ENCODE measurements at places on chromosomes 11 and 22. TPM values are rescaled to one million over a fixed set of nuclear protein-coding genes. Genes with fewer than 3 reads are reported as not detected.

- H3K4me1 ChIP-seq, result peaks cover 21% of the 10 kb centered on the region
- H3K36me3 ChIP-seq, result peaks cover 26% of the 10 kb centered on the region
- no peak for DNase-seq
- H3K4me3 ChIP-seq, result no peak overlapping the region
These were observed 4.3 kb downstream of the SMARCB1 start for GRCh38 chr22:23790819-23791737.

DNA sequence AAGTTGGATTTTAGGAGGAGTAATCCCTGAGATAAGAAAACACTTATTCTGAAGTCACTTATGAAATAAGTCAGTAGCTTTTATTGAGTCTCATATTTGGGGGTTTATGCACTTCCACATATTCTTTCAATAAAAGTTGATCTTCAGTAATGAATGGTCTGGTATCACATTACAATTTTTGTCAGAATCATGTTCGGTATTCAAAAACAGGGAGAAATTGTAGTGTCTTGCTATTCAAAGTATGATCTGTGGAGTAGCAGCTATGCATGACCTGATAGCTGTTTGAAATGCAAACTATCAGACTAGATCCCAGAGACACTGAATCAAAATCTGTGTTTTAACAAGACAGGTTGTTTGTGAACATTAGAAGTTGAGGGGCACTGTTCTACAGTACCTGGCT is 857.6 kb downstream of the METTL15 start:
- H3K36me3 ChIP-seq, result no peaks in the 10 kb centered on the region
- H3K4me1 ChIP-seq, result no peaks in the 10 kb centered on the region
- DNase-seq, result no peak

- H3K27me3 ChIP-seq, result no peaks in the 10 kb centered on the region
- no peaks in the 10 kb centered on the region for H3K4me1 ChIP-seq
- H3K36me3 ChIP-seq, result no peaks in the 10 kb centered on the region
- DNase-seq, result no peak
- no peak overlapping the region for H3K4me3 ChIP-seq
These were observed 247.1 kb downstream of the C11orf87 start for GRCh38 chr11:109668973-109669634.

GRCh38 chr22:23184100-23184763 is 3.9 kb downstream of the BCR start:
- no peaks in the 10 kb centered on the region for H3K36me3 ChIP-seq
- H3K4me3 ChIP-seq, result no peak overlapping the region
- peak overlapping the region; percentile 63 for H3K27ac ChIP-seq
- no peaks in the 10 kb centered on the region for H3K27me3 ChIP-seq
- no peak for DNase-seq
- peaks cover 72% of the 10 kb centered on the region for H3K4me1 ChIP-seq

GRCh38 chr11:73559743-73560142 is 38.2 kb downstream of the FAM168A start:
- H3K4me3 ChIP-seq, result no peak overlapping the region
- no peaks in the 10 kb centered on the region for H3K27me3 ChIP-seq
- H3K4me1 ChIP-seq, result peaks cover 8% of the 10 kb centered on the region
- H3K36me3 ChIP-seq, result no peaks in the 10 kb centered on the region
- DNase-seq, result no peak

DNA sequence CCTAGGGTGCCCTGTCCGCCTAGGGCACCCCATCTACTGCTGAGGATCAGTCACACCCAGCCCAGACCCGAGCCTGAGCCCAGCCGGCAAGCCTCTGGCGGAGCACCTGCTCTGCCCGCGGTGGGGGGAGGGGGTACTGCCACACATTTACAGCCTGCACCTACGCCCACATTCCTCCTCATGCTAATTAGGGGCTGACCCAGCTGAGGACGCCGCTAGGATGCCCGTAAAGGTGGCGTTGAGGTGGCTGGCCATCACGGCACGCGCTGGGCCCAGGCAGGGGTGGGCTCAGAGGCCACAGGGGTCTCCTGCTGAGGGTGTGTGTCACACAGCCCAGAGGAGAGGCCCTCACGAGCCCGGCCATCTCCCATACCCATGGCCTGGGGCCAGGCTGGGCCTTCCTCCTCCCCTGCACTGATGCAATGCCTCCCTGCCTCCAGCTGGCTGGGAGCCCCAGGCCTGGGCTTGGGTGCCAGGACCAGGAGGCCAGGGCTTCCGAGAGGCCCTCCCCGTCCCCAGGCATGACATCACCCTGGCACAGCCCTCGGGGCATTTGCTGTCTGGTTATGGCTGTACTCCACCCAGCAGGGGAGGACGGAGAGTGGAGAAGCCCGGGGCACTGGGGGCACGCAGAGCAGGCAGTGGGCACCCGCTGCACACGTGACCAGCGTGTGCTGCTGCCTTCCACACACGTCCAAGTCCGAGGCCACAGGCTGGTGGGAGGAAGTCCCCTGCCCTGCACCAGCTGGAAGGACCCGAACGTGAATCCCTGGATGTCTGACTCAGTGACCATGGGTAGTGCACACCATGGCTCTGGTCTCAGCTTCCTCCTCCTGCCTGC is 12.7 kb downstream of the DUSP8 start:
- no peak overlapping the region for H3K4me3 ChIP-seq
- H3K4me1 ChIP-seq, result peaks cover 9% of the 10 kb centered on the region
- DNase-seq, result peak; percentile 84
- no peaks in the 10 kb centered on the region for H3K27me3 ChIP-seq
- H3K27ac ChIP-seq, result peak overlapping the region; percentile 23

GRCh38 chr11:74333193-74333592 is 21.8 kb upstream of the P4HA3 start:
- no peaks in the 10 kb centered on the region for H3K27me3 ChIP-seq
- no peaks in the 10 kb centered on the region for H3K36me3 ChIP-seq
- DNase-seq, result no peak
- H3K27ac ChIP-seq, result no peak overlapping the region

The ZNF408 gene
- total RNA-seq, result 10.5 TPM

GRCh38 chr11:24714601-24715000 is 217.7 kb downstream of the LUZP2 start:
- H3K4me1 ChIP-seq, result no peaks in the 10 kb centered on the region
- no peak for DNase-seq
- H3K36me3 ChIP-seq, result no peaks in the 10 kb centered on the region
- H3K4me3 ChIP-seq, result no peak overlapping the region
- H3K27me3 ChIP-seq, result no peaks in the 10 kb centered on the region
- no peak overlapping the region for H3K27ac ChIP-seq

GRCh38 chr22:39646398-39647063 is 76.0 kb downstream of the CACNA1I start:
- peaks cover 8% of the 10 kb centered on the region for H3K4me1 ChIP-seq
- H3K27ac ChIP-seq, result no peak overlapping the region
- no peaks in the 10 kb centered on the region for H3K27me3 ChIP-seq
- no peak overlapping the region for H3K4me3 ChIP-seq
- DNase-seq, result peak; percentile 91

DNA sequence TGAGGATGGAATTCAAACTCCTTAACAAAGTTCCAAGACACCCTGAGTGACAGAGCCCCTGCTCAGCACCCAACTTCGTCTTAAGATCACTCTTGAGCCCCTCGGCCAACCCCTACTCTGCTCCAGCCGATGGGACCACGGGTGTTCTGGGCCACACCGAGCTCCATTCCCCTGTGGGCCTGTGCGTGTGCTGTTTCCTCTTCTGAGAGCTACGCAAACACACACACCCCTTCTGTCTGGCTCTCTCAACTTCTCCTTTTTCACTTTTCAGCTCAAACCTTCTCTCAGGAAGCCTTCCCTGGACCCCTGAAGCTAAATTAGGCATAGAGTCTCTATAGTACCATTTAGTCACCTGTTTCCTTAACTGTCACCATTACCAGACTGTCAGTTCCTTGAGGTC is 37.5 kb upstream of the NNMT start:
- H3K27me3 ChIP-seq, result no peaks in the 10 kb centered on the region
- DNase-seq, result no peak
- H3K27ac ChIP-seq, result peak overlapping the region; percentile 63
- no peaks in the 10 kb centered on the region for H3K36me3 ChIP-seq
- no peak overlapping the region for H3K4me3 ChIP-seq

- no peak overlapping the region for H3K27ac ChIP-seq
- H3K4me3 ChIP-seq, result no peak overlapping the region
- DNase-seq, result no peak
- no peaks in the 10 kb centered on the region for H3K4me1 ChIP-seq
- no peaks in the 10 kb centered on the region for H3K36me3 ChIP-seq
- H3K27me3 ChIP-seq, result no peaks in the 10 kb centered on the region
These were observed 584.9 kb upstream of the CCDC90B start for GRCh38 chr11:83871054-83871453.

The MMP27 gene
- total RNA-seq, result 0.22 TPM

The HTR3B gene
- total RNA-seq, result not detected

- peaks cover 11% of the 10 kb centered on the region for H3K4me1 ChIP-seq
- H3K27ac ChIP-seq, result peak overlapping the region; percentile 63
- no peak for DNase-seq
These were observed 369 bp downstream of the XRRA1 start for GRCh38 chr11:74948546-74948897.

The DMC1 gene
- total RNA-seq, result not detected

DNA sequence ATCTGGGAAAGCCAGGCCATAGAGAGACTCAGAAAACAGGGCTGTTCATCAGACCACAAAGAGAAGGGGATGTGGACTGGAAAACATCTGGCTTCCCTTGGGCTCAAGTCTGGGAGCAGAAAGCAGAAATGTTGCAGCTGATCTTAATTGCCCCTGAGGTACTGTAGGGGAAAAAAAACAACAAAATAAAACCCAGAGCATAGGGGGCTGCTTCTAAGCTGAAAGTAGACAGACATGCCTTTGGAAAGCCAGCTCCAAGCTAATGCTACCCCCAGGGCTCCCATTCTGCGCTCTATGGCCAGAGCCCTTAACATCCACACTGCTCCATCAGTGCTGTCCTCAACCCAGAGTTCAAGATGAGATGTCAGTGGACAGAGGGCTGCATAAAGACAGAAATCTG is 2.0 kb upstream of the PACSIN3 start:
- no peak for DNase-seq
- H3K4me1 ChIP-seq, result peaks cover 27% of the 10 kb centered on the region
- no peak overlapping the region for H3K4me3 ChIP-seq
- peak overlapping the region; percentile 96 for H3K27ac ChIP-seq
- H3K27me3 ChIP-seq, result no peaks in the 10 kb centered on the region

DNA sequence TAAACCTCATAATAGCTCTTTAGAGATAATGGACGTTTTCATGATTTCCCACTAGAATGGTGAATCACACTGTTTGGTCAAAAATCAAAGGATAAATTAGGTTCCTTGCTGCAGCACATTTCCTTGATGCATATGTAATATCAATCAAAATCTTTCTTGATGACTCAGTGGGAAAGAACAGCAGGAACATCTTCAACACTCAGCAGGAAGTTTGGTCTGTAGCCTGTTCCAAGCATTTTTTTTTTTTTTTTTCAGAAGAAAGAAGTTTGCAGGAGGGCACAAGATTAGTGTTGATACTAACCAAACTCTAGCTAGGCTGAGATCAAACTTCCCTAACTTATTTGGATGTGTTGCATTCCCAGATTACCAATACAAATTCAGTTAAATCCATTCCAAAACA is 1529.8 kb downstream of the FAM181B start:
- H3K36me3 ChIP-seq, result no peaks in the 10 kb centered on the region
- no peak for DNase-seq
- no peaks in the 10 kb centered on the region for H3K27me3 ChIP-seq
- no peak overlapping the region for H3K4me3 ChIP-seq

DNA sequence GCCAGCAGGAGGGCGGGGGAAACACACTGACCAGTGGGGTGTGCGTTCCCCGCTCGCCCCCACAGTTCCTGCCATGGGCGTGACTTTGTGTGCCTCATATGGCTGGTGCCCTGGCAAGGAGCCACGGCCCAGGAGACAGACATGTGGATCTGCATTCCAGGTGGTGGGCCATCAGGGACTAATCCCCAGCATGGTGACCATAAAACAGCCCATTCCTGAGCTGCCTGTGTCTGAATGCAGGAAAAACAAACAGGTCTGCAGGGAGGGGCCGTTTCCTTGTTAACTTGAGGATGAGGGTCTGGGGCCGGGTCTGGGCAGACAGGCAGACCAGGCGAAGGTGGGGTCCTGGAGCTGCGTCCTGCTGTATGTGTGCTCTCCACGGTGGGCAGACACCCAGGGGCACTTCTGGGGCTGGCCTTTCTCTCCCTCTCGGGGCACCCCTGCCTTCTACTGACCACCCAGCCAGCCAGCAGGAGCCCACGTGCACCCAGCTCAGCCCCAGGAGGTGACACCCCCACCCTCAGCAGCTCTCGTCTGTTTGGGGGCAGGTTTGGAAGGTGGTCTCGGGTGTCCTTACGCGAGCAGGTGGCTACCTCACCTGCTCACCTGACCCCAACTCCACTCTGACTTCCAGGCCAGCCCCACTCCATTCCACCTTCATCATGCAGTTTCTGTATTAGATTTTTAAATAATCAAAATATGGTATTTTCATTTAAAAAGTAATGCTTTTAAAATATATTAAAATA is 120.3 kb downstream of the KCNQ1OT1 start:
- DNase-seq, result peak; percentile 7
- no peaks in the 10 kb centered on the region for H3K4me1 ChIP-seq
- H3K4me3 ChIP-seq, result no peak overlapping the region

GRCh38 chr22:23057331-23057730 is 13.0 kb upstream of the GNAZ start:
- H3K36me3 ChIP-seq, result no peaks in the 10 kb centered on the region
- no peak overlapping the region for H3K4me3 ChIP-seq
- DNase-seq, result no peak
- H3K27me3 ChIP-seq, result no peaks in the 10 kb centered on the region

DNA sequence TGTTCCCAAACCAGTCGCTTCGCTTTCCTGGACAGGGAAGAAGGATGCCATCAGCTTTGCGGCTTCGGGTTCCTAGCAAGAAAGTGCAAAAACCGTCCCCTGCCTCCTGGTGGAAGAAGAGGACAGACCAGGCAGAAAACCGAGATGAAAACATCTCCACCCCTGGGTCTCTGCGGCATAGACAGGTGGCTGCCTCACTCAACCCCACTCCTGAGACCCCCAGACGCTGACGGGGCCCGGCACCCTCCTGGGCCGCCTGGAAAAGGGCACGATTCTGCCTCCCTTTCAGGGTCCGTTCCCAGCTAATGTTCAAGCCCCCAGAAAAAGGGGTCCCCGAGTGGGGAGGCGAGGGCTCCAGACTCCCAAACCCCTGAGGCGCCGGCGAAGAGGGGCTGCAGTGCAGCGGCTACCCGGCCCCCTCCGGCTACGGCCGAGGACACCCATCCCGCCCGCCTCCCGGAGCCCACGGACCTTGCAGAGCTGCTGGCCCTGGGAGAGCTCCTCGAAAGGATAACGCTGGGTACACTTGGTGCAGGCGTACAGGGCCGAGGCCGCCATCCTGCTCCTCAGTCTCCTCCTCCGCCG is 569 bp downstream of the FAM76B start:
- H3K4me3 ChIP-seq, result peak overlapping the region; percentile 84
- H3K27me3 ChIP-seq, result no peaks in the 10 kb centered on the region

The OR8H1 gene
- not detected for total RNA-seq

DNA sequence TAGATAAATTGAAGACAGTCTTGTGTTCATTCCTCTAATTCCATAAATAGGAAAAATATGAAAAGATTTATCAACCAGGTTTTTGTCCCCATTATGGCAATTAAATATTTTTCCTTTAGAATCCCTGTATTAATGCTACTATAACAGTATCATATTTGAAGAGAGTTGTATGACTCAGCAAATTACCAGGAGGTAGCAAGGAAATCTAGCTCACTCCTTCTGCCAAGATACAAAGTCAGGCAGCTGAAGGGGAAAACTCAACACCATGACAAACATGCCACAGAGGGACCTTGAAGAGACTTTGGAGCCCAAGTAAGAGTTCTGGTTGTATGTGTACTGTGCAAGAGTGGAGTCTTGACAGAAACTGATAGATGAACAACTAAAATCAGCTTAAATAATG is 143.3 kb downstream of the GUCY1A2 start:
- no peak overlapping the region for H3K27ac ChIP-seq
- H3K4me3 ChIP-seq, result no peak overlapping the region
- no peak for DNase-seq
- H3K27me3 ChIP-seq, result no peaks in the 10 kb centered on the region
- H3K36me3 ChIP-seq, result no peaks in the 10 kb centered on the region

- no peaks in the 10 kb centered on the region for H3K36me3 ChIP-seq
- DNase-seq, result no peak
- H3K4me1 ChIP-seq, result peaks cover 19% of the 10 kb centered on the region
- no peak overlapping the region for H3K27ac ChIP-seq
These were observed 28.2 kb downstream of the FZD4 start for GRCh38 chr11:86926975-86927374.

All from thyroid gland (tissue), 4 donors.